ENCODE measurements at places on chromosomes 4 and X.

- DNase-seq: no peak
Observed at GRCh38 chr4:17534705-17535104, 19.7 kb downstream of the CLRN2 start.

DNA sequence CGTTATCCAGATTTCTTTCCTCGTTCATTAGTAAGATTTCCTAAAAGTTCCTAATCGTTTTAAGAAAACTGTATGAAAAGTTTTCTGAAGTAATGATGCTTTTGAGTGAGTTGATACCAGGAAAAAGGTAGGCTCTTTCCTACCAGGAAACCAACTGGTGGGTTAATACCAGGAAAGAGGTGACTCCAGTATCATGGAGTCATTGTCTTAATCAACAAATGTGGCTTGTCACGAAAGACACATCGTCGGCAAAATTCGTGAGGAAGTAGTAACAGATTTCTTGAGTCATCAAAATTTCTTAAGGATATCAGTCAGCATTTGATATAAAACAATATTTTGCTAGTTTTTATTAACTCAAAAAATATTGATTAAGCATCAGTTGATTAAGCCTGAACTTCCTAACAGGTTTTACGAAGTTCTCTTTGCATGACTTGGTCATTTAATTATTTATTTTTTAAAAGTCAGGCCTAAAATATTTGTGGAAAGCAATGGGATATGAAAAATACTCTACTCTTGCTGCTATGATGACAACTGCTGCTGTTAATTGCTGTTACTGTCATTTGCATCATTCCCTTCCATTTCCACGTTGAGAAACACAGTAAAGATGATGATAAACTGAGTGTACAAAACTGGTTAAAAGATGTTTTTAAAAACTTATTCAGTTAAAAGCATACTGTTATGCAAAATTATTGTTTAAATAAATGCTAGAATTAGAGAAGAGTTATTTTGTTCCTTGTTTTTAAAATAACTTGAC lies 3.2 kb upstream of the PPBP start:
- no peak for DNase-seq

DNA sequence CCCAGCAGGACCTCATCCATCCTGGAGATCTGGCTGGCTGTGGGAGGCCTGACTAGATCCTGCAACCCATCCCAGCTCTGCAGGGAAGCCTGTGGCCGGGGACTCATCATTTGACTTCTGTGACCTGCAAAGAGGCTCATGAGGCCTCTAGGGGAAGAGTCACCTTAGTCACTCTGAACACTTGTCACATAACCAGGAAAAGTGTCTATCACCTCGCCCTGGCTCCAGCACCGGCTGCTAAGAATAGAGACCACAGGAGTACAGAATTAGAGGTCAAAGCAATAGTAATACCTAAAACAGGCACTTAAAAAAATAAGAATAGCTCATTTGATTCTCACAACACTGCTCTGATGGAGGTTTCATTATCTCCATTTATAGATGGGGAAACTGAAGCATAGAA lies 3.8 kb upstream of the NSG1 start:
- DNase-seq: no peak

DNA sequence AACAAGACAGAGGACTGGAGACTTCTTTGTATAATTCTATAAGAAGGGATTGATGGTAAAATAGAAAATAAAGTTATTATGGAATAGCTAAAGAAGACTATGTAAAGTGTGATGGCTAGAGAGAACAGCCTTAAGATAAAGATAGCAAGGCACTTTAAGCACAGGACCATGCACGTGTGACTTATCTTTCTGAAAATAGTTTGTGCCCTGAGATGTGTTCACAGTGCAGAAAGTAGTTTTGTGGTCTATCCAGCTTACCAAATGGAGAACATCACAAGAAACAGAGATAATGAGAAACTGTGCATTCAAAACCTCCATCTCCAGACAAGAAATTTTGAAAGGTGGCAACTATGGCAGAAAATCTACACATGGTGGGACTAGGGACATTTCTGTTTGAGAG lies 213.3 kb downstream of the PARM1 start:
- DNase-seq: no peak

- DNase-seq: no peak
Observed at GRCh38 chr4:147336252-147336651, 144.6 kb upstream of the EDNRA start.

DNA sequence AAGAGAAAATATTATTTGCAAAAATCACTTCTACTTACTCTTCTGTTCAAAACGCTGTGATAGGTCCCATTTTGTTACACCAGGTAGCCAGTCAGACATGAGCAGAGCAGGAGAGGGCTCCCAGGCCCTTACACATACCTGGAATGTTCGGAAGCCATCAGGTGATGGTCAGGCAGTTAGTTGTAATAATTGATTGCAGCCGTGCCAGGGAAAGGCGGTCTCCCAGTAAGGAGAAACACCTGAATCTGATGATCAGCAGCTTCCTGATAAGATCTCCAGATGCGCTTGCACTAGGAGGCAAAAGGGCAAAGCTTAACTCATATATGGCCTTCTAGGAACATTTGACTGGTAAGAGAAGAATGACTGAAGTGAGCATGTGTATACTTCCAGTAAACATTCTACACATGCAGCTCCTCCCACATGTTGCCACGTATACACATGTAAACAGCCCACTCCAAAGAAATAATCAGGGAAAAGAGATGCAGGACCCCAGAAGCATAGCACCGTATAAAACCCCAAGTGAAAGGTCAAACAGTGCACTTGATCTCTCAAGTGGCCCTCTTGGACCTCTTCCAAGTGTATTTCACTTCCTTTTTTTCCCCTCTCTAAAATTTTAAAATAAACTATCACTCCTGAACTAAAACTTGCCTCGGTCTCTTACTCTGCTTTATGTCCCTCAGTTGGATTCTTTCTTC lies 1338.0 kb downstream of the FSTL5 start:
- no peak for DNase-seq
